ENCODE measurements at places on chromosomes 7 and 10. TPM values are rescaled to one million over a fixed set of nuclear protein-coding genes. Genes with fewer than 3 reads are reported as not detected.

GRCh38 chr7:36563706-36564327 lies 160.5 kb downstream of the AOAH start:
- H3K27me3 ChIP-seq = no peaks in the 10 kb centered on the region
- no peak for DNase-seq
- no peaks in the 10 kb centered on the region for H3K4me1 ChIP-seq
- no peak overlapping the region for H3K27ac ChIP-seq
- H3K36me3 ChIP-seq = no peaks in the 10 kb centered on the region

DNA sequence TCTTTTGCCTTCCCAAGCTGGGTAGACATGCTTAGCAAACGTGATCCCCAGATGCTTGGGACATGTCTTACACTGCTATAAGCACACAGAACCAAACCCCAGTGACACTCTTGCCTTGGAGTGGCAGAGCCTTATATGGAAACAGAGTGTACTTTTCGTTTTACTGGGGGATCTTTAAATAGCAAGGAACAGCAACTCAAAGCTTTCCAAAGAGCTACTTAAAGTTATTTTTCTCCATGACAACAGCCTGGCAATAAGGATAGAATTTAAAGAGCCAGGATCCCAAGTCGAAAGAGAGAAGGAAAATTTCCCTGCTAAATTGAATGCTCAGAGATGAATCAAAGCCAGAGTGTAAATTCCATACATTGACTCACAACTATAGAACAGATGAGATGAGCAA lies 67.8 kb downstream of the ZNF365 start:
- no peak for DNase-seq
- H3K27me3 ChIP-seq = no peaks in the 10 kb centered on the region
- H3K4me1 ChIP-seq = no peaks in the 10 kb centered on the region
- H3K27ac ChIP-seq = no peak overlapping the region

DNA sequence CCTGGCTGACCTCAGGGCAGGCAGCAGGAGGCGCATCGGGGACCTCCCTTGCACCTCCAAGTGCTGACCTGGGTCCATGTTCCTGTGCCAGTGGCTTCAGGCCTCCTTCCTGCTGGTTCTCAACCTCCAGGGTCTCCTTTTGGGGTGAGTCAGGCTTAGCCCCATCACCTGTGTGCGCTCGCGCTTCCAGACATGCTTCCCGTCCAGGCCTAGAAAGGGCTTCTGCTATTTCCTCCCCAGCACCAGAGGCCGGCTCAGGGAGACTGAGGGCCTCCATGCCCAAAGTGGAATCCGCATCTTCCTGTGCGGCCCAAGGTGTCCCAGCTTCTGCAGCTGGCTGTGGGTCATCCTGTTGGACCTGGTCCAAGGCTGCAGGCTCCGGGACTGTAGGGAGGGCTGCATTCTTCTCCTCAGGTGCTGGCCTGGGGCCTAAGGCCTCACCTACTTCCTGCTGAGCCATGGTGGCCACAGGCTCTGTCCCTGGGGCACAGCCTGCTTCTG lies 5.9 kb downstream of the NACAD start:
- no peak overlapping the region for H3K4me3 ChIP-seq
- no peak overlapping the region for H3K27ac ChIP-seq
- no peaks in the 10 kb centered on the region for H3K4me1 ChIP-seq
- H3K36me3 ChIP-seq = no peaks in the 10 kb centered on the region

Gene GRID2IP
- 0.76 TPM for total RNA-seq

DNA sequence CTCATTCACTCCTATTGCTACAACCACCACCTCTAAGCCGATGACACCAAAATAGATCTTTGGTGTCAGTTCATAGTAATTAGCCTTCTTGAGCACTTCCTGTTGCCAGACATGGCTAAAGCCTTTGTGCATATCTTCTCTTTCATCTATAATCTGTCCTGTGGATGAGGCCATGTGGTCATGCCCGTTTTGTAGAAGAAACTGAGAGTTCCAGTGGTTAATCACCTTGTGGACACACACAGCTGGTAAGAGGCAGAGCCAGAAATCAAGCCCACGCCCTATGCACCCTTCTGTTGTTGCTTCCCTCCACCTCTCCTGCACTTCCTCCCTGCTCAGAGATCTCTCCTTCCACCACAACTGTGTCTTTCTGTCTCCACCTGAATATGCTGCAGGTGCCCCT lies 285.1 kb upstream of the PFKP start:
- no peak overlapping the region for H3K27ac ChIP-seq
- H3K4me3 ChIP-seq = no peak overlapping the region
- H3K36me3 ChIP-seq = no peaks in the 10 kb centered on the region
- H3K27me3 ChIP-seq = no peaks in the 10 kb centered on the region
- no peak for DNase-seq

Gene ZNF680
- total RNA-seq = 20.7 TPM

DNA sequence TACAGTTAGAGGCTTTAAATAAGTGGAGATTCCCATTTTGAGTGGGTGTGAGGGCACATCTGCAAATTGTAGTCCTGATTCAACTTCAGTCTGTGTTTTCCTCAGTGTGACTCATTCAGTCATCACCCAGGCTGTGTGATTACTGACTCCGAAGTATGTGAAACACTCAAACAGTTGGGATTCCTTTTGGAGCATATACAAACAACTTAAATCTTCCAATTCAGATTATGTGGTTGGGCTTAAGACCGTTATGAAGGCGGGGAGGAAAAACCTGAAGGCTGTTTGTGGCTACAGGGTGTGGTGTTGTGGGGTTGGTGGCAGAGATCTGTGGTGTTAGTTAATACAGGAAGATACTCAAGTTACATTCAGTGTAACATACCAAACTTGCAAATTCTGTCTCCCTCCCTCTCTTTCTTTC lies 259.7 kb upstream of the FERD3L start:
- no peaks in the 10 kb centered on the region for H3K27me3 ChIP-seq
- no peak overlapping the region for H3K4me3 ChIP-seq
- DNase-seq = no peak
- H3K4me1 ChIP-seq = no peaks in the 10 kb centered on the region
- no peak overlapping the region for H3K27ac ChIP-seq
- no peaks in the 10 kb centered on the region for H3K36me3 ChIP-seq

Measured in kidney (tissue), 22 donors.